ENCODE measurements at places on chromosomes 1 and 21.

GRCh38 chr1:151143986-151144385 lies 2.4 kb downstream of the SEMA6C start:
- no peak for DNase-seq

DNA sequence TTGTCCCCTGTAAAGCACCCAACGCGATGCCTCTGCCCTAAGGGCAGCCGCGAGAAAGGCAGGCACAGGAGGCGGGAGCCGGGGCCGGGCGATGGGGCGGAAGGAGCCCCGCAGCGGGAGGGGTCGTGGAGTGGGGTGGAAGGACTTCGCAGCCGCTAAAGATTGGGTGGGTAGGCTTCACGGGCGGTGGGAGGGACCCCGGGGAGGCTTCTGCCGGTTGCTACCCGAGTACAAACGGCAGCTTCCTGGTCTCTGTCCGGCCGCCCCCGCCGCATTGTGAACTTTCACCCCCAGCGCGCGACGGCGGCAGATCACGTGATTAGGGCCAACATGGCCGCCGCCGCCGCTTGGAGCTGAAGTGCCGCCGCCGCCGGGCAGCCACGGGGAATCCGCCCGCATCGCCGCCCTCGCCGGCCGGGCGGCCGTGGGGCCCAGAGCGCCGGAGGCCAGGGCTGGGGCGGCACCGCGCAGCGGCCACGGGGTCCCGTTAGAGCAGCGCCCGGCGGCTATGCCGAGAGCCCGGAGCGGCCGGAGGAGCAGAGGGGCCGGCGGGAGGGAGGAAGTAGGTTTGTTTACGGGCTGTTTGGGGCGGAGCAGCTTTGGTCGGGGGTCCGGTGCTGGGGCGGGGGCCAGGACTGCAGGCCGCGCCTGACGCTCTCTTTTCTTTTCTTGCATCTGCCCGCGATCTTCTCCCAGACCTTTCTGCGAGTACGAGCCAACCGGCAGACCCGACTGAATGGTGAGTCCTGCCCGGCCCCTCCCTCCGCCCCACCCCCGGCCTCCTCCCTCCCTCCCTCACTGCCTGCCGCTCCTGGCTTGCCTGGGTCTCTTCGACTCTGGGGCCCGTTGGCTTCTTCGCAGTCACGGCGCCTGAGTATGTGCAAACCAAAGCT lies 42.4 kb downstream of the TMEM53 start:
- peak; percentile 88 for DNase-seq

DNA sequence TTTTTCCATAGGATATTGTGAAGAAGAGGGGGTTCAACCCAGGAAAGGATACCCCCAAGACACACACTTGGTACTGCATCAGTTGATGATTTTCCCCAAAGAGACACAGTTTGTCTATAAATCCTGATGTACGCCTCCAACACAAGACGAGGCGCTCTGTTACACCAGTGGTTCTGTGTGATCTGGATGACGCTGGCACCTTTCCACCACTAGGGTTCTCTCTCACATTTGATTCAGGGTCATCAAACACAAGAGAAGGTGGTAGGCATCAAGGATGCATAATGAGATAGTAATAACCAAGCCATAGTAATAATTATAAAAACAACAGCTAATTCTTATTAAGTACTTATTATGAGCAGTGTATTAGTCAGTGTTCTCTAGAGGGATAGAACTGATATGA lies 508.8 kb upstream of the ZP4 start:
- no peak for DNase-seq

DNA sequence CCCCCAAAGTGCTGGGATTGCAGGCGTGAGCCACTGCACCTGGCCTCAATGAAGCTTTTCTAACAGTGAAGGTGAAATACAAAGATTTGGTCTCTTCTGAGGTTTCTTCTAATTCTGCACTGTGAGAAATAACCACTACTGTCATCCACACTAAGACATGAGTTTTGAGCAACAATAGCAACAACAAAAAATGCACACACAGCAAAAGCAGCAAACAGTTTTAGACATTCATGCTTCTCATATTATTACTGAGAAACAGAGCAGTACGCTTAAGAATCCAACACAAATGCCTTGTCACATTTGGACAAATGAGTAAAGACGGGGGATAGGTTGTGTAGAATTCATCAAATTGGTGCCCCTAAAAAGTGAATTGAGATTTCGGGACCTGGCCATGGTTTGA lies 116.4 kb downstream of the SIM2 start:
- DNase-seq, result no peak

GRCh38 chr21:42395905-42396651 lies at the start of gene TMPRSS3:
Gene TMPRSS3 (minus strand): TSS chr21:42396052. CDS start chr21:42395417, 635 bp downstream.
- no peak for DNase-seq

GRCh38 chr1:84442256-84442655 lies 36.8 kb upstream of the RPF1 start:
- DNase-seq, result peak; percentile 76

GRCh38 chr1:206924592-206925105 lies 2.9 kb upstream of the FCMR start:
- DNase-seq, result no peak

DNA sequence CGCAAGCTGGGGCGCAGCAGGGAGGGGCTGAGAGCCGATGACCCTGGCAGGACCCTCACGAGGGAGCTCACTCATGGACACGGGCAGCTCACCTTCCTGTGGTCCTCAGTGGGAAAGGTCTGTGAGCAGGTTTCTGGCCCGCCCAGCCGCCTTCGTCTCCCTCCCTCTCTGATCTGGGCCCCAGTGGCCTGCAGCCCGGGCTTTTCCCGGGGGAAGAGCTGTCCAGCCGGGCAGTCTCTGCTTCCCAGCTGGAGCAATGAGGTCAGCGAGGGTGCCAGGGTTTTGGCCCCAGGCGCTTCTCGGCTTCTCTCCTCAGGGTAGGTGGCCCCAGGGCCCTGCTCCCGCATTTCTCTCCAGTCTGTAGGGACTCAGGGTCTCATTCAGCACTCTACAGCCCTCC lies 22.2 kb upstream of the ARHGEF16 start:
- no peak for DNase-seq

DNA sequence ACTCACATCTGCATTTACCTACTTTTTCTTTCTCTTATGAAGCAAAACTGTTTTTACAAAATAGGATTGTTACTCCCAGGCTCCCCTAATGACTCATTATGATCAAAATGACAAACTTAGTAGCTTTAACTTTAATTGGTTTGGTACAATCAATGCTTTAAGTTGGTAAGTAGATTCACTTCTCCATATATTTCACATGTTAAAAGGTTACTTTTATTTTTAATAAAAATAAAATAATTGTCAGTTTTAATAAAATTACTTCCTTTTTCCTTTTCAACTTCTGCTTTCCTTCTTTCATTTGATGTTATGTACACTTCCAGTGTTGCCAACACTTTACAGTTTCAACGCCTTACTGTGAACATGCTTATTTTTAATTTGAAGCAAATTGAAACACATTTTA lies 477.6 kb downstream of the SETD4 start:
- DNase-seq, result no peak

DNA sequence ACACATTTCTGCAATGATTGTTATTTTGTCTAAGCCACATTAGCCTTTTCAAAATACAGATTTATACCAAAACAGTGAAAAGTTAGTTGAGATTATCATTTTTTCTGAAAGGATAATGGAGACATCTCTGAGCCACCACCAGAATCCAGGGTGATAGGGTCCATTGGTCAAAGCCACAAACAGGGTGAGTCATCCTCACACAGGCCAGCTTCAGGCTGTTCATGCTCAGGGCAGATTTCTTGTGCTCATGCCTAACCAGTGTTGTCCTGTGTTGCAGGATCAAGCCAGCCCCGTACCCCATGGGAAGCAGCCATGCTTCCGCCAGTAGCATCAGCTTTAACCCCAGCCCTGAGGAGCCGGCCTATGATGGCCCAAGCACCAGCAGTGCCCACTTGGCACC lies 13.4 kb downstream of the ELOA start:
- DNase-seq, result no peak

DNA sequence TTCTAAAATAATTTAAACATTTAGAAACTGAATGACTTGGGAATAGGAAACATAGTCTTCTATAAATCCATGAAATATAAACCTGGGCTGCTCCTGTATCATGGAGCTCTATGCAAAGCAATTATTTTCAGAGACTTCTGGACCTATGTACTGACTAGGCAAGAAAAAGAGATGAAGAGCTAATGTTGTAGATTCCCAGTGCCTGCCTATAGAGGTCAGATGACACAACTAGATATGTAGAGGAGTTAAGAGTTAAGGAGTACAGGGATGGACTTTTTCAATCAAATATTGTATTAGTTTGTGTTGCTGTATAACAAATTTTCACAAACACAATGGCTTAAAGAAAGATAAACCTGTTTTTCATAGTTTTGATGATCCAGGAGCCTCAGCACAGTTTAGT lies 1434.5 kb downstream of the KCNT2 start:
- DNase-seq, result no peak

GRCh38 chr1:211628417-211628816 lies 47.0 kb downstream of the NEK2 start:
- no peak for DNase-seq

DNA sequence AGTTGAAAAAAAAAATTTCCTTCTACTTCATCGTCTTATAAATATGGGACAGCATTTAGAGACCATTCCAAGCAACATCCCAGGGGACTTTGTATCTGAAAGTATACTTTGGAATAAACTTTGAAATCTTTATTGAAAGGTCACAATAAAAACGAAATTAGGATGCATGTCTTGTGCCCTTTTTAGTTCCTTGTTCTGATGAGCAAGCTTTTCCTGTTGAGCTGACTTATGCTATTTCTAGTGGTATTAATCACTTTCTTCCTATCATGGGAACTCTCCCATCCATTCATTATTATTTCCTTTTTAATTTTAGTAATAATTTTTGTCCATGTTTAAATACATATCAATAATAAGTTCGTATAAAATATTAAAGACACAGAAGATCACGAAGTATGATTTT lies 4.0 kb upstream of the GBP2 start:
- DNase-seq, result no peak

GRCh38 chr1:232426801-232427200 lies 203.1 kb downstream of the SIPA1L2 start:
- no peak for DNase-seq

DNA sequence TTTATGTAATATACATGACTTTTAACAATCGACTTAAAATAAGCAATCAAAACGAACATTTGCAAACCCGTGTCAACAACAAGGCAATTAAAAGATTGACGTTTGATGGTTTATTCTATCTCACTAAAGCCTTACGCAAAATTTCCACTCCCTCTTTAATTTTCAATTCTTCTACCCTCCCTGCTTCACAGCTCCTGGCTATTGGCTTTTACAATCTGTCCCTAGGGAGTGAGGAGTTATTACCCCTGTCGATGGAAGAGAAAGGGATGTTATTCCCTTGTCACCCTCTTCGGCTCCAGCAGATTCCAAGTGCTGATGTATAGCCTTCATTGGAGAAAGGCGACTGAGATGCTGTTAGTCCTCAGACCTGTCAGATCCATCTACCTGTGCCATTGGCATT lies 161.3 kb downstream of the ZNF281 start:
- no peak for DNase-seq

GRCh38 chr1:63316984-63317816 lies 5.2 kb upstream of the FOXD3 start:
- DNase-seq, result peak; percentile 37

GRCh38 chr1:23126801-23127200 lies 41.9 kb downstream of the LUZP1 start:
- no peak for DNase-seq

DNA sequence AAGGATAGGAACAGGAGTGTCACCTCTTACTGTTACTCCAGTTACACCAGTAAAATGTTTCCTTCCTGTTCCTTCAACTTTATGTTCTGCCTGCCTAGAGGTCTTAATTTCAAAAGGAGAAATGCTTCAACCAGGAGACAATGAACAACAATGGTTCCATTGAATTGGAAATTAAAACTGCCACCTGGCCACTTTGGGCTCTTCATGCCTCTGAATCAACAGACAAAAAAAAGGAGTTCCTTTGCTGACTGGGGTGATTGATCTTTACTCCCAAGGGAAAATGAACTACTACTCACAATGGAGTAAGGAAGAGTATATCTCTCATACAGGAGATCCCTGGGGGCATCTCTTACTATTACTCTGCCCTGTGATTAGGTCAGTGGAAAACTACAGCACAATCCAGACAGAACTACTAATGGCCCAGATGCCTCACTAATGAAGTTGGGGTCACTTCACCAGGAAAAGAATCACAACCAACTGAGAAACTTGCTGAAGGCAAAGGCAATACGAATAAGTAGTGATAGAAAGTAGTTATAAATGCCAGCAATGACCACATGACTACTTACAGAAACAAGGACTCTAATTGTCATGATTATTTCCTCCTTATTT lies 76.6 kb upstream of the PRDX6 start:
- no peak for DNase-seq

DNA sequence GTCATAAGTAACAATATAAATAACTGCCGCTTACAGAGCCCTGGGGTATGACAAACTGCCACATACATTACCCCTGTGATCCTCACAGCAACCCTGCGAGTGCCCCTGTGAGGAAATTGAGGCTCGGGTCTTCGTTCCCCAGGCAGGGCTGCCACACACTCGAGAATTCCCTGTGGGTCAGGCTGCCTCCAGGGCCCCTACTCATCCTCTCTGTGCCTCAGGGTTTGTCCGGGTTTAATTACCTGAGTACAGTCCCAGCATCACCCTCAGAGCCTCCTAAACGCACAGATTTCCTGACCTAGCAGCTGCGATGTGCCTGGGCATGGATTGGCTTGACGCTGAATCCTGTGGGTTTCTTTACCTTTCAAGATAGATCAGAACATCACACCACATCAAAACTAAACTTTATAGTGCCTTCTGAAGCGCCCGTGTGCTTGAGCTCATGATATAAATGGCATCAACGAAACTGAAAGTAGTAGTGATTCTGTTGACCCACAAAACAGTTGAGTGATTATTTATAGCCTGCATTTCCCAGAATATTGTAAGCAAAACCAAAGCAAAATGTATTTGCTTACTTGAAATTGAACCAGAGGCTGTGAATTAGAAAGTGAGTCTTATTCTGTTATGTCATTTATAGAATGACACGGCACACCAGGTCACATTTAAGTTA lies 14.0 kb downstream of the SLC37A1 start:
- peak; percentile 72 for DNase-seq

DNA sequence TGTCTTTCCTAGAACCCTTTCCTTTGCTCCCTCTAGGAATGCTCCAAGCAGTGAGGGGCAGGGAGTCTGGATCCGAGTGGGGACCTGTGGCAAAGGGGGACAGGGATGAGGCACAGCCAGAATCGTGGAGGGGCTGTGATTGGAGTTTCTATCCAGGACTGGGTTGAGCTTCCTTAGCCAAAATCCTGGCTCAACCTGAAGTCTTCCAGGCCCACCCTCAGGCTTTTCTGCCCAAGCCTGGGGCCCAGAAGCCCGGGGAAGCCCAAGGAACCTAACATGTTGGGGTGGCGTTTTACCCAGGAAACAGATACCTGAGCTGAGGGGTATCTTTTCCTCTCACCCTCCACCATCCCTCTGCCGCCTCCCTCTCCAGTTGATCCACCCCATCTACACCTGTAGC lies 5.4 kb downstream of the MYOG start:
- no peak for DNase-seq

- DNase-seq, result no peak
Observed at GRCh38 chr1:93607814-93608186, 73.8 kb downstream of the BCAR3 start.

GRCh38 chr1:110056285-110056683 lies 14.2 kb downstream of the ALX3 start:
- DNase-seq, result no peak

GRCh38 chr21:25646474-25646873 lies 7.4 kb downstream of the JAM2 start:
- no peak for DNase-seq

All from CD4-positive, alpha-beta T cell treated with Interleukin-6 at 100 ng/mL for 8 hours (primary cell).